Activated CD8-positive, alpha-beta memory T cell treated with anti-CD3 and anti-CD28 coated beads, Interleukin-2, amount 10 ng/mL, durations not matched to agents 7 days and 5 days (primary cell): ENCODE measurements at places on chromosomes 12 and 14. TPM values are rescaled to one million over a fixed set of nuclear protein-coding genes. Genes with fewer than 3 reads are reported as not detected.

Gene FOXG1
- not detected for total RNA-seq

Gene LTBR
- total RNA-seq = 0.30 TPM

Gene SLC6A15
- not detected for total RNA-seq

Gene HOXC13
- not detected for total RNA-seq

DNA sequence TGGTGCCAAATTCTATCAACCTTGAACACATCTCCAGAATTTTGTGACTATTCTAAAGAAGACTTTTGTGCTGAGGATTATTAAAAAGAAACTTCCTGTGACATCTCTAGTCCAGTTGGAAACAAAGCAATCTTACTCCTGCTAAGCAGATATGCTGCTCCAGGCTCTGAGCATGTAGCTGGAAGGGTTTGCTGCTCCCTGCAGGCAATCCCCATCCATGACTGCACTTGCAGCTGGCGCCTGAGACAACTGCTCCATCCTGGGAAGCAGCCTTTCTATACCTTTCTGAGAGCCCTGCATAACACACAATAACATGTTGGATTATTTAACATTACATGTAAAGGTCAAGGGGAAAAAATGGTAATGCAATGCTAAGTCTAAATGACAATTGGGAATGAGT, 105.1 kb downstream of the NDUFA12 start:
- no peak overlapping the region for H3K27ac ChIP-seq
- no peaks in the 10 kb centered on the region for H3K36me3 ChIP-seq
- H3K4me3 ChIP-seq = no peak overlapping the region
- peaks cover 6% of the 10 kb centered on the region for H3K27me3 ChIP-seq

- no peak for DNase-seq
- no peak overlapping the region for H3K27ac ChIP-seq
- peaks cover 38% of the 10 kb centered on the region for H3K4me1 ChIP-seq
- H3K27me3 ChIP-seq = peaks cover 24% of the 10 kb centered on the region
Measured at GRCh38 chr12:52649066-52649465, 2.9 kb downstream of the KRT2 start.

- H3K4me1 ChIP-seq = no peaks in the 10 kb centered on the region
- no peak overlapping the region for H3K27ac ChIP-seq
- H3K4me3 ChIP-seq = no peak overlapping the region
- H3K36me3 ChIP-seq = no peaks in the 10 kb centered on the region
- peaks cover 12% of the 10 kb centered on the region for H3K27me3 ChIP-seq
- no peak for DNase-seq
Measured at GRCh38 chr12:31369712-31370521, 44.0 kb upstream of the SINHCAF start.

DNA sequence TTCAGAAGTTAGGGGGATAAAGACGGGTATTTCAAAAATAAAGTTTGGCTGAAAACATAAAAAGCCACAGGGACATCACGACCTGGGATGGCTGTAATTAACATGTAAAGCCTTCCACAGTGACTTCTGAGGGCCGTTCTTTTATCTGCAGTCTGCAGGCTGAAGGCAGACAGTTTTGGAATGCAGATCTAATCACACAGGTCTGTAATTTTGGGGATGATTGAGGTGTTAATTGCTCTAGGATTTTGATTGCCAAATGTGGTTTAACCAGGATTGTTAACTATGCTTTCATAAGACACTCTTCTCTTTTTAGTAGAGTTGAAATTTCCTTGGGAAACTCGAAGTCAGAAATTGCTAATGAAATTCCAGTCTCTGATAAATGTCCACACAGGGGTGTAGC, 355.5 kb downstream of the ATP23 start:
- no peaks in the 10 kb centered on the region for H3K27me3 ChIP-seq
- no peak overlapping the region for H3K4me3 ChIP-seq
- H3K27ac ChIP-seq = no peak overlapping the region
- no peak for DNase-seq

- H3K4me3 ChIP-seq = no peak overlapping the region
- DNase-seq = no peak
- H3K27me3 ChIP-seq = no peaks in the 10 kb centered on the region
- H3K27ac ChIP-seq = no peak overlapping the region
- H3K36me3 ChIP-seq = no peaks in the 10 kb centered on the region
Measured at GRCh38 chr12:90366286-90366685, 588.7 kb downstream of the CCER1 start.

- no peak overlapping the region for H3K27ac ChIP-seq
- DNase-seq = no peak
- H3K27me3 ChIP-seq = peaks cover under 1% of the 10 kb centered on the region
Measured at GRCh38 chr12:62720661-62721330, 214.2 kb downstream of the PPM1H start.
